Vagina (tissue), 2 donors: ENCODE measurements at places on chromosomes 5 and 9.

GRCh38 chr5:7980881-7981280, 111.9 kb downstream of the MTRR start:
- no peak for DNase-seq

DNA sequence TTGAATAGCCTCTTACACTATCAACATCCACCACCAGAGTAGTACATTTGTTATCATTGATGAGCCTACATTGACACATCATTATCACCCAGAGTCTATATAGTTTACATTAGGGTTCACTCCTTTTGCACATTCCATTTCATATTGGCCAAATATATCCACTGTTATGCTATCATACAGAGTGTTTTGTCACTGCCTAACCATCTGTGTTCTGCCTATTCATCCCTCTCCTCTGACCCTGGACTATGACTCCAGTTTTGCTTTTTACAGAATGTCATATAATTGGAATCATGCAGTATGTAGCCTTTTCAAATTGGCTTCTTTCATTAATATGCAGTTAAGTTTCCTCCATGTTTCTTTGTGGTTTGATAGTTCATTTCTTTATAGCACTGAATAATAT, 904.7 kb downstream of the TLE1 start:
- DNase-seq: no peak

DNA sequence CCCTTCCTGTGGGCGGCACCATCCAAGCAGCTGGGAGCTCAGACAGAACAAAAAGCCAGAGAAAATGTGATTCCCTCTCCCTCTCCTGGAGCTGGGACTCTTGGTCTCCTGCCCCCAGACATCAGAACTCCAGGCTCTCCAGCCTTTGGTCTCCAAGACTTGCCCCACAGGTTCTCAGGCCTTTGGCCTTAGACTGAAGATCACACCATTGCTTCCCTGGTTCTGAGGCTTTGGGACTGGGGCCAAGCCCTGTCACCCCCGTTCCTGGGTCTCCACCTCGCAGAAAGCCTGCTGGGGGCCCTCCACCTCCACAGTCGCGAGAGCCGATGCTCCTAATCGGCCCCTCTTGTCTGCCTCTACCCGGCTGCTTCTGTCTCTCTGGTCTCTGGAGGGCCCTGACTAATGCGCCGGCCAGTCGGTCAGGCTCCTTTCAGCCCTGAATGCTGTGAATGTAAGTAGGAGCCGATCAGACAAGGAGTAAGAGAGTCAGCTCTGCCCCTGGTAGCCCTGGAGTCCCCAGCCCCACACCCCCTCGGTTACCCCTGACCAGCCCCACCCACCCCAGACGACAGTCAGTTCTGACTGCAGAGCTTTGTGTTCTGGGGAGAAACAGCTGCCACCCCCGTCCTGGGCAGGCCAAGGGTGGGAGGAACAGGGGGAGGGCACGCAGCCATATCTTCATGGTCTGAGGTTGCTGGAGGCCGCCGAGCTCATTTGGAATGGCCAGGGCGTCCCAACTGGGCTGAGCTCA, 57.5 kb downstream of the VAV2 start:
- no peak for DNase-seq

- peak; percentile 52 for DNase-seq
These were observed 14.4 kb upstream of the ORM1 start for GRCh38 chr9:114308361-114308950.

DNA sequence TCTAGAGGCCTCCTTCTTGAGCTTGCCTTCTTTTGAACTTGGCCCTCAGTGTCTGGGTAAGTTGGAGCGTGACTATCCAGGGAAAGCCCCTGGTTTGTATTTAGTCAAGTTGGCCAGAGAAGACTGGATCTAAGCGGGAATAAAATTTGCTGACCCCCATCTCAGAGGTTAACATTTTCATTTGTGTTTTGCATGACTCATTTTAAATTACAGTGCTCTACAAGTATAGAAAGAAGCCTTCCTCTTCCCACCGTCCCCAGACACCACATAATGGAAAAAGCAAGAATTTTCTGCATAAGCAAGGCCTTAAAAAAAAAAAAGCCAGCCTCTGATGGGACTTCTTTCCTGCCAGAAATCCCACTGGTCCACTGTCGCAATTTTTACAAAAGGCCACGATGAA, 27.2 kb downstream of the PIK3R1 start:
- no peak for DNase-seq
